ENCODE measurements at places on chromosomes 4 and X.

DNA sequence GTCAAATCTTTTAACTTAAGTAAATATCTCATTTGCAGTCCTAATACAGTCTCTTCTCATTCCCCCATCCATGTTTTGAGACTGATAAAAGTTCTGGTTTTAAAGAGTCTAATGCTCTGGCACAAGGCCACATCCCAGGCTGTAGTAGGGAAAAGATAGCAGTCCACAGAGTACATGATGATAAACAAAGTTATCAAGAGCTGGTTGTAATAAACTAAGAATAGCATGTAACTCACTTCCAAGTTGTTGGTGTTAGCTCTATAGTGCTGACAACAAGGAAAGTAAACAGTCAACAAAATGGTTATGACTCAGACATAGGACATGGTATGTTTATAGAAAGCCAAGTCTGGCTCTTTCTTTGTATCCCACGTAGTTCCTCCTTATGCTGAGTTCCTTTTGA is 21.8 kb upstream of the AREG start:
- DNase-seq, result no peak

GRCh38 chrX:23482561-23482960 is 147.9 kb downstream of the PTCHD1 start:
- no peak for DNase-seq

GRCh38 chr4:98687876-98688275 is 29.5 kb upstream of the TSPAN5 start:
- no peak for DNase-seq

- DNase-seq, result no peak
Observed at GRCh38 chr4:51835855-51836254, 7.1 kb upstream of the DCUN1D4 start.

GRCh38 chrX:121746105-121746504 is 698.7 kb downstream of the GLUD2 start:
- no peak for DNase-seq

DNA sequence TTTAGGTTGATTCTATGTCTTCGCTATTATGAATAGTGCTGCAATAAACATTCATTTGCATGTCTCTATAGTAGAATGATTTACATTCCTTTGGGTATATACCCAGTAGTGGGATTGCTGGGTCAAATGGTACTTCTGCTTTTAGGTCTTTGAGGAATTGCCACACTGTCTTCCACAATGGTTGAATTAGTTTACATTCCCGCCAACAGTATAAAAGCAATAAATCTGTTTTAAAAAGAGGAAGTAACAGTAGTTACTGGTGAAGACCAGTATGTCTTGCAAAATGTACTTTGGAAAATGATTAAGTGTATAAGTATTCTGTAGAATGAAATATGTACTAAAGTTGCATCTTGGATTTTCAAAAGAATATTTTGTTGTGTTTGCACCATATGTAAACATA is 77.3 kb downstream of the SHROOM4 start:
- no peak for DNase-seq

DNA sequence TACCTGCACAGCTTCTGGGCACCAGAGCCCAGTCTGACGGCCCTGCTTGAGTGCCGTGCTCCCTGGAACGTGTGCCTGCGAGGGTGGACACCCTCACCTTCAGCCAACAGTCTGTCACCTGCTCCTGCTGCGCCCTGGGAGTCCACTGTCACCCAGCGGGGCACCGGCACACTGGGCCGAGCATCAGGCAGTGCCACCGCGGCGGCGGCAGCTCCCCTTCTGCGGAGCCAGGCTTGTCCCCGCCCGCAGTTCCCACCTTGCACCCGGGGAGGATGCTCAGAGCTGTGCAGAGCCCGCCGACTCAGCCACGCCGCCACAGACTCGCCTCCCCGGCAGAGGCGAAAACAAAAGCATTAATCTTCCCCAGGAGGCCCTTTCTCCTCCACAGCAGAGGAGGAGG is 86.8 kb downstream of the ABLIM2 start:
- DNase-seq, result no peak

DNA sequence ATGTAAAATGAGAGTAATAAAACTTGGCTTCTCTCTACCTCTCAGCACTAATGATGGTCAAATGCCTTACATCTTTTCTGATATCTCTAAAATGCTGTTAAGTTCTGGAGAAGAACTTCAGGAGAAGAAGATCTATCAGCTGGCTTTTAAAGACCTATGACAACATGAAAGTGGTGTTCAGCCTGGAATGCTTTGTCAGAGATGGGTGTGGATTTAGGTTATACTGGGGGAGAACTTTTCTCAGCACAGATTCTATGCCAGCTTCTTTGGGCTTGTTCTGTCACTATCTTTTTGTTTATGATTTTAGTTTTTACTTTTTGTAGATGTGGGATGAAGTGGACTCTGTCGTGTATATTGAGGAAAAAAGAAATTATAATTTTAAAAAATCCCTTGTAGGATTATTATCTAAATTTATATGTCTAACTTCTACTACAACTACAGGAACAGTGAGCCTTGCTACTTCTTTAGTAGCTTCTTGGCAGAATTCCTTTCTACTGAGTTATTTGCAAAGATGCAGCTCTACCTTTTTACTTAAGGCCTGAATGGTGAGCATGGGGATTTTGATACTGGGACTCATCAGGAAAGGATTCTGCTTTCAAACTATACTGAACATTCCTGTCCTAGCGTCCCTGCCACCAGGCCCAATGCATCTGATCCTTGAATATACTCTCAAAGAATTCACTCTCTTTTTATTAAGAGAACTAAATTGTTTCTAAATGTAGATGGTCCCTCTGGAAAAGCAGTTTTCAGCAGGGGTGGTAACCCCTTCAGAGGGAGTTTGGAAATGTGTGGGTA is 19.6 kb downstream of the CYP2U1 start:
- DNase-seq, result no peak

GRCh38 chrX:12447448-12448064 is 309.3 kb downstream of the FRMPD4 start:
- DNase-seq, result no peak

DNA sequence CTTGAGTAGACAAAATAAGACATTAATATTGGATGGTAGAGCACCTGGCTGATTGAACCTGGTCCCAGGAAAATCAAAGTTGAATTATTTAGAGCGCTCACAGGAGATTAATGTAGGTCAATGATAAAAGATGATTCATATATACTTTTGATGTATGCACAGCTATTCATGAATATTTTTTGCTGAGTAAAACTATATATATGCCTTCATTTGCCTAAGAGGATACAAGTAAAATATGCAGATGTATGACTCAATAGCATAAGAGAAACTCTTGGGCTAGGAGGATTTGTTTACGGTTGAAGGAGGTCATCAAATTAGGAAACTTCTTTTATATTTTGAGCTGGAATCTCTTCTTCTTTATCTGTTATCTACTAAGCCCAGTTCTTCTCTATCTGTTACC is 202.7 kb upstream of the HS3ST1 start:
- DNase-seq, result no peak

GRCh38 chr4:108512615-108513505 is 107.5 kb upstream of the RPL34 start:
- DNase-seq, result no peak

DNA sequence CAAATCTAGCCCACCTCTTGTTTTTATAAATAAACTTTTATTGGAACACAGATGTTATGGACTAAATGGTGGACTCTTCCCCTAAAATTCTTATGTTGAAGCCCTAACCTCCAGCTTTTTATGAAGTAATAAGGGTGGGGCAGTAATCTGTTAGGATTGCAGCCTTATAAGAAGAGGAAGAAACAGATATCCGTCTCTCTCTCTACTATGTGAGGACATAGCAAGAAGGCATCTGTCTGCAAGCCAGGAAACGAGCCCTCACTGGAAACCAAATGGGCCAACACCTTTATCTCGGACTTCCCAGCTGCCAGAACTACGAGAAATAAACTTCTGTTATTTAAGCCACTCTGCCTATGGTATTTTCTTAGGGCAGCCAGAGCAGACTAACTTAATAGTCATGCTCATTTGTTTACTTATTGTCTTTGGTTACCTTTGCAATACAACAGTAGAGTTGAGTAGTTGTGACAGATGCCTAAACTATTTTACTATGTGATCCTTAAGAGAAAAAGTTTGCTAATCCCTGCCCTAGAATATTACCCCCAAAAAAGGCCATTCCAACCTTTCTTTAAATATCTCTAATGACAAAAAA is 67.4 kb downstream of the MANBA start:
- DNase-seq, result no peak

- no peak for DNase-seq
Observed at GRCh38 chrX:39946822-39947221, 150.9 kb downstream of the BCOR start.

DNA sequence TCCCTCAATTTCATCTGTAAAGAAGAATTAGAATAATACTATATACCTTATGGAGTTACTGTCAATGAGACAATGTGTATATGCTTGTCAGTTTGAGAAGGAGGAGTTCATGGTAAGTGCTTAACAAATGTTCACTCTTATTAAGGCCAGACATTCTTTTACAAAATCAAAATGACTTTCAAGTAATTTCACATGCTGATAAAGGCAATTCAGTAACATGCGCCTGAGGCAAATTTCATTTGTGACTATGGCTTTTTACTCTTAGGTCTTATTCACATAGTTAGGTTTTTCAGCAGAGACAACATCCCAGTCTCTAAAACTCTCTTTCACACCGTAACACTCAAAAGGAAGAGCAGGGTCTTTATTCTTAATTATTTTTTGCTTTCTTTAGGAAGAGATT is 174.4 kb downstream of the CAMK2D start:
- DNase-seq, result no peak

GRCh38 chr4:159520074-159520473 is 417.2 kb downstream of the RAPGEF2 start:
- no peak for DNase-seq

GRCh38 chr4:9976781-9977180 is 44.5 kb downstream of the SLC2A9 start:
- DNase-seq, result no peak

DNA sequence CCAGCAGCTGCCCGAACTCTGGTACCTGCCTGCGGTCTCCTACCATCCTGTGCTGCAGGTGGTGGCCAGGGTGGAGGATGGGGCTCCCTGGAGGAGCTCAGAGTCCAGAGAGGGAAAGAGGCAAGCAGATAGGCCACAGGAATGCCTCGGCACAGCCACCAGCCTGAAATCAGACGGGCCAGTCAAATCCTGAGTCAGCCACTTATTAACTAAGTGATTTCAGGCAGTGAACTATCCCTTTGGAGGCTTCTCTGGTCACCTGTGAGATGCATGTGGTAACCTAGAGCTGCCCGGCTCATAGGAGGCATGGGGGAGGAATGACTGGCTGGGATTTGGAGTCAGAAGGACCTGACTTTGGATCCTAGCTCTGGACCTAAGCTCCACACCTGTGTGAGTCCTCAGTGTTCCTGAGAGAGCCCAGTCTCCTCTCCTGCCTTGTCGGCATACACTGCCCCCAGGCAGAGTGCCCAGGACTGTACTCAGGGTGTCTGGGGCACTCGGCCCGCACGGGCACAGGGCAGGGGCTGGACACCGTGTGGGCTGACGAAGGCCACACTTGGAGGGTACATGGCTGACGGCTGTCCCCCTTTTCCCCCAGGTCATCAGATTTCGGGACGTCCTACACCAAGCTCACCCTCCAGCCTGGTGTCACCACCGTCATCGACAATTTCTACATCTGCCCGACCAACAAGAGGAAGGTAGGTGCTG is 96.4 kb upstream of the PSAPL1 start:
- DNase-seq, result no peak

- no peak for DNase-seq
Observed at GRCh38 chr4:11072999-11073398, 355.7 kb downstream of the HS3ST1 start.

- no peak for DNase-seq
Observed at GRCh38 chr4:73917081-73917501, 47.9 kb downstream of the CXCL1 start.

GRCh38 chr4:12723849-12724447 is 760.2 kb downstream of the RAB28 start:
- no peak for DNase-seq

DNA sequence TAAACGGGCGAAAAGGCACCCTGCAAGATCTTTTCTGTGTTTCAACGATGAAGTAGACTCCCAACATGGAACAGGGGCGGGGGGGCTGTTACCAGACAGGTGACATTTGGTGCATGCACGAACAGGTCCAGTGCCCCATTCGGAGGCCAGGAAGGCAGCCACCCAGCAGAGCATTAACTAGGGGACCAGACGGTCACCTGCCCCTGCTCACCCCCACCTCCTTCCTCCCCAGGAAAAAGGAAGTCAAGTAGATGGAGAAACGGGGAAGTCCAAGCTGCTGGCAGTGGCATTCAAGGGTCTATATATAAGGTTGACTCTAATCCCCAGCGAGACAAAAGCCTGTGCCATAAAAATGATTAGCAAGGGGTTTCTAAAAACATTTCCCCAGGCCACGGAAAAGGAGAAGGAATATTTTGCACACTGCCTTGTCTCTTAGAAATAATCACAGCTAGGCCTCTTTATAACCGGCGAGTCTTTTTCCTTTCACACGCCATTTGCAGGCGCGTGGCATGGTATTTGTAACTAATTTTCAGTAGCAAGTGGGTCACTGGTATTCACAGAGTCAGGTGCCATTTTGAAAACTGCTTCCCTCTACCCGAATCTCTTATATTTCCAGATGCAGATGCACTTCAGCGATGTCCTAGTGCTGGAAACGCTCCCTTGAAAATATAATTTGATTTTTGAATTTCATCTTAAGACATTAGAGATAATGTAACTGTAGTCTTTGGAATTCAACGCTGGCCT is 1.2 kb upstream of the TMSB4X start:
- DNase-seq, result no peak

GRCh38 chrX:108267557-108267956 is 170.7 kb downstream of the COL4A6 start:
- no peak for DNase-seq

DNA sequence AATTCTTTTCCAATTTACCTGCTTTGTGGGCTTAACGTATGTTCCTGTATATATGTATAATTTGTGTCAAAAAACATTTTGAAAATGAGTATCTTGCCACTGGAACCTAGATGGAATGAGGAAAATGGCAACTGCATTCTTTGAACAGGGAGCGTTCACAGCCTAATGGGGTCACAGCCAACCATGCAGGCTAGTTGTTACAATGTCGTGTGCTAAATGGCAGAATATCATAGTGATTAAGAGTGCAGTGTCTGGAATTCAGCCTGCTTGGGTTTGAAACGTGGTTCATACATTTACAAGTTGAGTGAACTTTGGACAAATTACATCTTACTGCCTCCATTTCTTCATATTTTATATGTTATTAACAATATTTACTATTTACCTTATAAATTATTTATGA is 70.8 kb downstream of the PCDH7 start:
- DNase-seq, result no peak

DNA sequence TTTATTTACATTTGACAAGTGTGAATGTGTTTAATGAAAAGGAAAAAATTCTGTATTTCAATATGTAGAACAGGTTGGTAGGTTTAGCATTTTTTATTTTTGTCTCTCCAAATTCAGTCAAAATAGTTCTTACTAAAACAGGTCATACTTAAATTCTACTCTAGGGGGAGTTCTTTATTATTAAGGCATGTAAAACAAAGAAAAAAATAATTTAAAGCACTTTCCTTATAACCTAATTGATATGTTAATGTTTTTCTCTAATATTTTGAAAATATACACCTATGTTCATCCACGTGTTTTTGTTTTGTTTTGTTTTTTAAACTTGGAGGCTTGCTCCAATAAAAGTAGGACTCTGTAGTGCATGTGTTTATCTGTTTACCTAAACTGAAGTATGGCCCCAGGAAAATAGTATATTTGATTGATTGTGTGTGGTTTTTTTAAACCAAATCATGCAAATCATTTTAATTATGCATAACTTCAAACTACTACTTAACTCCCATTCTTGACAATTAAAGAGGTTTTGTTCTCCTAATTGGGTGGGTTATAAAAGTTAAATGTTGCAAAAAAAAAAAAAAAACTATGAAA is 562.7 kb downstream of the RPA4 start:
- no peak for DNase-seq

Measured in NCI-H446 (cell line).